ENCODE measurements at places on chromosomes 7 and 10.

DNA sequence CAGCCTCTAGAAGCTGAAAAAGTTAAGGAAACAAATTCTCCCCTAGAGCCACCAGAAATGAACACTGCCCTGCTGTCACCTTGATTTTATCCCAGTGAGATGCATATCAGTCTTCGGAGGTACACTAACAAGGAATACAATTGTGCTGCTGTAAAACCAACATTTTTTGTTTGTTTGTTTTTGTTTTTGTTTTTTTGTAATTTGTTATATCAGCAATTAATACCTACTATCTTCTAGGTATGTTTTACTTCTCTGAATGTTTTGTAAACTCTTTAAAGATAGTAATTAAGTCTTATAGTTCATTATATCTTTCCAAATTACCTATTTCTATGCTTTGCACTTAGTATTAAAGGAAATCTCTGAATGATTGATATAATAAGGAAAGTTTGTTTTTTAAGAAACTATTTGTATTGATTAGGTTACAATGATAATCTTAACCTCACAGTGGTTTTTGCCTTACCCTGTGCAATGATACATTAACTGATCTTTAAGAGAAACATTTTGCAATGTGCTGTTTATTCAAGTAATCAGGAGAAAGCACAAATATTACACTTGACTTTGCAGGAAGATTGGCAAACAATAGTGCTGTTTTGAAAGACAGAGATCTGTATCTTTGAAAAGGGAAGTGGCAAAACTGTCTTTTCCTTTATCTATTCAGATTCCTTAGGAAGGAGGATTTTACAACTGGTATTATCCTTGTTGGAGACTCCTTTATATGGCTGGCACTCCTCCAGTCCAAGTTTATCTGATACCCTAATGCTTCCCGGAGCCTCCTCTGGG, 11.3 kb upstream of the HGF start:
- no peak for ATAC-seq

- no peak for ATAC-seq
These were observed 47.0 kb downstream of the FOXL3 start for GRCh38 chr7:336810-337566.

- no peak for ATAC-seq
These were observed 118.2 kb upstream of the PPIF start for GRCh38 chr10:79229071-79229541.

GRCh38 chr7:89170628-89171027, 375.1 kb upstream of the TEX47 start:
- ATAC-seq = no peak

DNA sequence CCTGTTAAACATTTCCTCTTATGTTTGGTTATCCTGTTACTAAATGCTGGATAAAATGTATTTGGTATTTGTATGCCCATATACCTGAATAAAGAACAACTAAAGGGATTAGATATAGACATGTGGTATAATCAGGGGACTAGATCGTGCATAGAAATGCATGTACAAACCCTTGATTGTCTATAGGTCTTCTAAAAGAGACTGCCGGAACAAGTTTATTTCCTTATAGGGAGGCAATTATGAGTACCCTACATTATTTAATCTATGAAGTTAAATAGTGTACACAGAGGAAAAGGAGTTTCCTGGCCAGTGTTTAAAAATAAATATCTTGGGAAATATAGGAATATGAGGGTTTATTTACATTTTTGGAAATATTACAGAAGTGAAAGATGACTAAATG, 44.6 kb downstream of the CCSER2 start:
- ATAC-seq = no peak

DNA sequence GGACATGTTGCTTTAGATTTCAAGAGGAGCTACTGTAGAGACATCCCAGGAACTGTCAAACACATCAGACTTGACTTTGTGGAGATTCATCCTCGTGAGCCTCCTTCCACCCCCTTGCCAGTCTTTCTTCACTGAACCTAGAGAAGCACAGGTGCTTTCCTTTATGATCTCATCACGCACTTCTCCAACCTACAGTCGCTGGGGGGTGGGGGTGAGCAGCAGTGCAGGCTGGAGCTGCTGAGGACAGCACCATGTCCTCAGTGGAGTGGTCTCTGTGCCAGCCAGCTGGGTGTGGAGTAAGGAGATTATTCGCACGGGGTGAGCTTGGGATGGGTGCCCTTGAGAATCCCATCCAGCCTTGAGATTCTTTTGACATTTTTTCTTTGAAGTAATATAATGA, 88.1 kb downstream of the VOPP1 start:
- no peak for ATAC-seq

GRCh38 chr7:1358376-1359050, 100.8 kb downstream of the MICALL2 start:
- ATAC-seq = no peak

GRCh38 chr7:30213637-30214036, 70.8 kb upstream of the ZNRF2 start:
- no peak for ATAC-seq

DNA sequence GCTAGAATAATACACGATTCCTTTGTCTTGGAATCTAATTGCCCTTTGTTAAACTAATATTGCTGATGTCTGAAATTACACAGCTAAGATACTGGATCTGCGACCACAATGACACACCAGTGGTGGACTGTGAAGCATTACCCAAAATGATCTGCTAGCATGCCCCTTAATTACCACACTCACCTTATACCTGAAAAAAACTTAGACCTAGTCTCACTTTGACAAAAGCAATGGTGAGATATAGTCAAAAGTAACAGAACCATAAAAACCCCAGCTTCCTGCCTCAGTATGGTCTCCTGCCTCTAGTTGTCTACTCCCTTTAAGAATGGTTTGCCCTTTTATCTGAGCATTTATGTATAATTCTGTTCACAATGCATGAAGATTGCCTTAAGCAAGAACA, 20.8 kb upstream of the ERVW-1 start:
- no peak for ATAC-seq

DNA sequence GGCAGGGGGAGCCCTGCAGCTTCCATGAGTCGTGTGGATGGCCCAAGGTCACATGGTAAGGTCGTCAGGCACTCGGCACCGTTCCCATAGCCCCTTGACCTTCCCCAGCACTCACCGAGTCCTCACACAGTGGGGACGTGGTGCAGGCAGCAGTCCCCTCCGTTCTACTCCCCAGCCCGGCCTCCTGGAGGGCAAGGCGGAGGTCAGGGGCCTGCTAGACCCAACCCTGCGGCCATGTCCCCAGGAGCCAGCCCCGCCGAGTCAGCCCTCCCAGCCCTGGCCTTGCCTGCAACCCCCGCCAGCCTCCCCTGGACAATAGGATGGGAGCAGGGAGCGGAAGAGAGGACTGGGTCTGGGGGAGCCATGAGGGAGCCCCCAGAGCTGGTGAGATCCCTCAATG, 65.2 kb downstream of the ELFN1 start:
- no peak for ATAC-seq

DNA sequence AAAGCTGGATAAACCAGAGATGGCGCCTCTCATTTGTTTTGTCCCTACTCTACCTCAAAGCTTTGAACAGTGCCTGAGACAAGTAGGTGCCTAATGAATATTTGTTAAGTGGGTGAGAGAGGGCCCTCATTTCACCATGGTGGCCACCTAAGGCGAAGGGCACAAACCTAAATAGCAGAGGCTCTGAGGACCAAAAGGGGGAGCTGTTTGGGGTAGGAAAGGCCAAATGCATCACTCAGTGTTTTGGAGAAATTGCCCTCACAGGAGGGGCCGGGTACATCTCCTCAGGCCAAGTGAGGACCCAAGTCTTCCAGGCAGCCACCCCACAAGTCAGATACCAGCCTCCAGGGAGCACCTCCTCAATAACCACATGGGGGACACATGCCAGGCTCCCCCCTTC, 14.0 kb downstream of the IMPDH1 start:
- ATAC-seq = no peak

DNA sequence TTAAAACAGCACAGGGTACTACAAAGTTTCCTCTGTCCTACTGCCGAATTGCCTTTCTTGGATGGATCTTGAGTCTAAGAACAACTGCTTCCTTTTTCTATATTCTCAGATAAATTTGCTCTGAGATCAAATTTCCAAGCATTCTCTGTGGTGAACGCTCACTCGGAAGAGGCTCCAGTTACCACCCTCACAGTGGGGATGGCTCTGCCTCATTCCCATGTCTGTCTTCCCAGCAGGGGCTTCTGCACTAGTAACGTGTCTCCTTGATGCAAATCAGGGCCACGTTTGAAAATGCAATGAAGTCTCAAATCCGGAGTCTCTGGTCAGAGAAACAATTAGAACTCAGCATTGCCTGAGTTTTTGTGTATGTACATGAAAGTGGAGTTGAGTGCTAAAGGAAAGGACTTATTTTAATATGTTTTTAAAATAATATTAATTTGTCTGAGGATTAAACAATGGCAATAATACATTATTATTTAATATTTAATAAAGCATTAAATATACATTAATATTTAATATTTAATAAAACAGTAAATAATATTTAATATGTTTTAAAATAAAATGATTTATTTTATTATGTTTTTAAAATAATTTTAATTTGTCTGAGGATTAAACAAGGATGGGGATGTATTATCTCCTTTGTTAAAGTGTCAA, 61.8 kb downstream of the INHBA start:
- no peak for ATAC-seq

- no peak for ATAC-seq
These were observed 100.8 kb downstream of the CTTNBP2 start for GRCh38 chr7:117772421-117772820.

- no peak for ATAC-seq
These were observed 17.1 kb upstream of the ZNF800 start for GRCh38 chr7:127409629-127410028.

DNA sequence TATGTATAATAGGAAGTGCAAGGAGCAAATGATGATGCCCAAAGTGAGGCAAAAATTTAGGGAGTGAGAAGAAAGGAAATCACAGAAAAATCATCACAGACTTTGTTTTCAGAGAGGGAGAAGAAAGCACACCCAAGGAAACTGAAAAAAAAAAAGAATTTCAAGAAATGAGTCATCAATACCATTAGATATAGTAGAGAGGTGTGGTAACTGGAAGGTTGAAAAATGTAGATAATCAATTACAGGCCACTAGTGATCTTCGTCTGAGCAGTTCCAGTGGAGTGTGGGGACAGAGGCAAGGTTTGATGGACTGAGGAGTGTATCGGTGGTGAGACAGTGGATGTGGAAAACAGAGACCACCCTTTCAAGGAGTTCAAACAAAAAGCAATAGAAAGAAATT, 31.7 kb downstream of the ASB4 start:
- ATAC-seq = no peak

GRCh38 chr10:102501201-102502028, 1.1 kb downstream of the ACTR1A start:
- no peak for ATAC-seq

DNA sequence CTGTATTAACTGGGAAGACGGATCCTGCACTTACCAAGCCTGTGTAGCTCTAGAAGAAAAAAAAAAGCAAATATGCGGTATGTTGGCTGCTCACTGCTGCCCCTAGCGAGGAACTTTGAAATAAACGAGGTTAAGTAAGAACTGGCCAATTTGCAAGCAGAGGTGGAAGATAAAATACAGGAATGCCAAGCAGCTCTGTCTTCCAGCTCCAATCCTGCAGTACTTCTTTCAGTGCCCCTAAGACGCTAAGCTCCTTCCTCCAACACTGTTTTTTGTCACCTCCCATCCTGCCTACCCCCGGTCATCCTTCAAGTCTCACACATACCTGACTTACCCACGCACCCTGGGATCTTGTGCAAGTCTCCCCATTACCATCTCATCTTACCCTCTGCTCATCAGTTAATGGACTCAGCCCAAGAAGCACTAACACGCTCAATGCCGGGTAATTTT, 809 bp downstream of the C10orf143 start:
- no peak for ATAC-seq

GRCh38 chr7:101241443-101242349, 3.2 kb downstream of the FIS1 start:
- no peak for ATAC-seq

GRCh38 chr7:127885843-127886242, 145.4 kb downstream of the LRRC4 start:
- ATAC-seq = no peak

DNA sequence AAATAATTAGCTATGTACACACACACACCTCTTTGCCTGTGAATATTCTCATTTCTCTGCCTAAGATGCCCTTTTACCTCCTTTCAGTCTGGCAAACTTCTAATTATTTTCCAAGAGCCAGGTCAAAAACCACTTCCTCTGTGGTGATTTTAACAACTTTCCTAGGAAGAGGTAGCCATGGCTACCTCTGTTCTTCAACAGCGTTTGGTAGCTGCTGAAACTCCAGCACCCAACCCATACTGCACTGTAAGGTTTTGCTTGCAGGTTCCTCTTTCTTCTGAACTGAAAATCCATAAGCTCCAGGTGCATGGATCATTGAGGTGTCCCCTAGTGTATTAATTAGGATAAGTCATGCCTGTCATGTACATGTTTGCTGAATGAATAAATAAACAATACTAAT, 25.6 kb downstream of the NRCAM start:
- ATAC-seq = no peak

DNA sequence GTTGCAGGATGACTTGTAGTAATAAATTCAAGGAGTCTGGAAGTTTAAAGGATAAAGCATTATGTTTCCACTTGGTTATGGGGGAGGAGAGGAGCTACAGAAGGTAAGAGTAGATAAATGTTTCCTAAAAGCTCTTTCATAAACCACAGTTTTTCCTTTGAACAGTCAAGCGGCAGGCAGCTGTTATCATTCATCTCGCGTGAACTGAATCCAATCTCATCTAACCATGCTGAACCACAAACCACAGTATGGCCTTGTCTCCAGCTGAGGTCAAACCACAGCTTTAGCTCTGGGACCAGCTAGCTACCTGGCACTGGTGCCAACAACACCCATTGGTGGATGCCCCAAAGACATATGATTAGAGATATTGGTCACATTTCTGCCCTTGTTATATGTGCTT, 63.3 kb downstream of the NOC3L start:
- ATAC-seq = no peak

DNA sequence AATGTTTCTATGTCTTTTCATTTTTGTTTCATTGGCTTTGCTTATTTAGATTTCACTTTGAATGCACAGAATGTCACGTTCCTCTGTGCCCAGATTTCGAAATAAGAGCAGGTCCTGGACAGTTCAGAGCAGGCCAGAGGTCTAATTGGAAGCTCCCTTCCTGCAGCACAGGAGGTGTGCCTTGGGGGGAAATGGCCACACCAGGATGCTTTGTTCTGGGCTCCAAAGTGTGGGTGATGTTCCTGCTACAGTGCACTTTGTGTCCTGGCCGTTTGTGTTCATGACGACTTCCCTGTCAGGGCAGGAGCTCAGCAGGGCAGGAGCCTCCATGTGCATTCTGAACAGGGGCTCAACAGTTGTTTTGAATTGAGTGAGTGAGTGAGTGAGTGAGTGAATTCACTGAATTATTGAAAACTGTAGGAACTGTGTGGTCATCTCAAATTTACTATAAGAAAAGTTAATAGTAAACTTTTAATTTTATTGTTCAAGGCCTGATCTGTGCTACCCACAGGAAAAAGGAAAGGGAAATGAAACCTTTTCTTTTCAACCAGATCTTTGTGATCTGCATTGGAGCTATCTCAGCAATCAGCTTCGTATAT, 109.5 kb upstream of the GJD4 start:
- ATAC-seq = peak; percentile 51

DNA sequence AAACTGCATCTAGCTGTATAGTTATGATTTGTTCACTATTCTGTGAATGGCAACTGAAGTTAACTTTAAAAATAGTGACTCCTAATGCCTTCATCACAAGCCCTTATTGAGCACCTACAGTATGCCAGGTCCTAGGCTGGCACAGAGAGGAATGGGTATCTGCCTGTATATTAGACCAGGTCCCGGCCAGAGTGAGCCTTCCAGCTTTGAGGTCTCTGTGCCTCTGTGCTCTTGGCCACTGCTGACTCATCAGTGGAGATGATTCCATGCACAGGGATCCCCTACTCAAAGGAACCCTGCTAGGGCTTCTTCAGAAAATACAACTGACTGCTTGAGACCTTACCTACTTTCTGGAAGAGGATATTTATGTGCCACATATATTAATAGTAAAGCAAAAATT, 118.4 kb downstream of the GFRA1 start:
- no peak for ATAC-seq
